ENCODE measurements at places on chromosomes 7 and 10.
A peak's percentile ranks its signal among the peaks of the same experiment; 100 is the strongest.

DNA sequence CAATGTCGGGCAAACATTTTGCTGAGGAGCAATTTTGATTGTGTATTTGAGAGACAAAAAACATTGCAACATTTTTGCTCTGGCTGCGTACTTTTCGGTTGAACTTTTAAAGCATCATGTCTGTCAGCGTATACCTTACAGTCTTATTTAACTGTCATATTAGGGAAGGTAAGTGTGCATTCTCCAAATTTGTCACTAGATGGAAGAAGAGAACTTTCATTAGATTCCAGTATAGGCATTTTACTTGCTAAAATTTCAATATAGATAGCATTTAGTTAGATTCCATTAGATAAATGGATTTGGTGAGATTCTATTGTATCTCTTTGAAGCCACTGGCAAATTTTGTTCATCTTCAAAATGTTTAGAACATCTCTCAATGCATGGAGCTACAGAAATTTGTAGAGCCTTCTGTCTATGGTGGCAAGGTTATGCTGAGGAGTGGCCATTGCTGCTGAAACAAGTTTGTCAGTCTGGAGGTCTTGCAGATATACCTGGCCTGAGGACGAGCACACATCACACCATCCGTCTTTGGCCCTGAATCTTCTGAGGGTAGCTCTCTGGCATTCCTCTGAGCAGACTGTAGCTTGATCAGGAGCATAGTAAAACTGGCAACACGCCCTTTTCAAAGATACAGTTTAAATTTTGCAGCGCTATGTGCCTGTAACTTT, 437.5 kb upstream of the MBL2 start:
- no peak for DNase-seq

DNA sequence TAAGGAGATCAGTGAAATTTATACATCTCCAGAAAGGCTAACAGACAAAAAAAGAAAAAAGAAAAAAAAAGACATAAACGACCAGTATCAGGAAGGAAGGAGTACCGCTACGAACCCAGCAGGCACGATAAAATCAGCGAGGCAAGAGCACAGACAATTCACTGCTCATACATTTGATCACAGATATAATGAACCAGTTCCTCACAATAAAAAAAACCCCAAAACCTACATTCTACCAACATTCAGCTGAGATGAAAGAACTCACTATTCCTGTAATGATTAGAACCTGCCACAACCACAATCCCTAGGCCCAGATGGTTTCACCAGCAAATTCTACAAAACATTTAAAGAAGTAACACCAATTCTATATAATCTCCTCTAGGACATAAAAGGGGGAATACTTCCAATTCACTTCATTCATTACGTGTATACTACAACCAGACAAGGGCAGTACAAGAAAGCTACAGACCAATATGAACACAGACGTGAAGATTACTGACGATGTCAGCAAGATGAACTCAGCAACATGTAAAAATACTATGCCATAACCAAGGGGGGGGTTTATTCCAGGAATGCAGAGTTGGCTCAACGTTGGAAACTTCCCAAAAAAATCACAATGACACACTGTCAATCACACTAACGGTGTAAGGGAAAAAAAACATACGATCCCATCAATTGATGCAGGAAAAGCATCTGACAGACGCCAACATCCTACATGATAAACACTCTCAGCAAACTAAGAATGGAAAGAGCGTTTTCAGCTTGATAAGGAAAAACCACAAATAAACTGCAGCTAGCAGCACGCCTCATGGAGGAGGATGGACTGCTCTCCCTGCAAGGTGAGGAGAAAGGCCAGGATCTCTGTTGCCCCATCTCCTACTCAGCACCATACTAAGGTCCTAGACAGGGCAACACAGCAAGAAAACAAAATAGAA, 256.2 kb downstream of the ELFN1 start:
- no peak for DNase-seq

- DNase-seq: no peak
Measured at GRCh38 chr10:130336617-130337304, 200.6 kb downstream of the GLRX3 start.

DNA sequence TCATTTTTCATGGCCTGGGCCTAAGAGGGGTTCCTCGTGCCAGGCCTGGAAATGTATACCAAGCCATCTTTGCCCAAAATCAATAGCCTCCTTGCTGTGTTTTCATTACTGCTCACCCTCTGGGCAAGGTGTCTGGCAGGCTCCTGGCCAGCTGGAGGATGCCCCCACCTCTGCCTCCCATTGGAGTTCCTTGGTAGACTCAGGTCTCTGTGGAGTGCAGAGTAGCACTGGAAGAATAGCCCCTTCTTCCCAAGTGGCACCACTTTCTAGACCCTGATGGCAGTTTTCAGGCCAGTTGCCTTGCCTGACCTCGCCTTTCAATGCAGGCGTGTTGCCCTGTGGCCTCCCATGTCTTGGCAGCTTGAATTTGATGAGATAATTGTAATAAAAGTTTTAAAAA, 55.7 kb upstream of the AQP1 start:
- no peak for DNase-seq

DNA sequence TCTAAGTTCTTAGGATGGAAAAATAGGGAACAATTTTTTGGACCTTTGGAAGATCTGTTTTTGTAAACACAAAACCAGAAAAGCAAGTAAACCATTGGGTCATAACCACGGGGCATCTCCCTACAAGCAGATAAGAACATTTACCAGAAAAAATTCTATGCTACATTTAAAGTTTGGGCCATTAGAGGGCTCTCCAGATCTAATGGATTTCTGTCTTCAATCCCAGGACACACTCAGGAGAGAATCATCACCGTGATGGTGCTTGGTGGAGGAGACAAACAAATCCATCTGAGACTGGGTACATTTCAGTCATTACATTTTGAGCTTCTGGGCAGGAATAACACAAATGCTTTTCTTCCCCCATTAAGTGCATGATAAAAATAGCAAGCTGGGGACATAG, 178.4 kb upstream of the TARP start:
- DNase-seq: peak; percentile 29

DNA sequence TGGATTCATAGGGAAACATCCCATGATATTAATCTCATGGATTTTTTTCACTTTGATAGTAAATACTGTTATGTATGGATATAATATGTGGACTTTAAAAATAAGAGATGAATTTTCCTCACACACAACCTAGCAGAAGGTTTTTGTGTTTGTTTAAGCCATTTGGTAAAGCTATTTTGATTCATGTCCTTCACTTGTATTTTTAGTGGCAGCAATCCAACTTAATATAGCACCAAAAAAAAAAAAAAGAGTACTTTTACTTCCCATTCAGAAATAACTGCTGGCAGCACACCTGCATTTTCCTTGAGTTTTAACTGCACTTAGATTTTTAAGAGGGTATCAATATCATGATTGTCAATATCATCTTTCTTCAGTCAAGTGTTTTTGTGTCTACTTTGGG, 60.0 kb downstream of the MCMBP start:
- no peak for DNase-seq

DNA sequence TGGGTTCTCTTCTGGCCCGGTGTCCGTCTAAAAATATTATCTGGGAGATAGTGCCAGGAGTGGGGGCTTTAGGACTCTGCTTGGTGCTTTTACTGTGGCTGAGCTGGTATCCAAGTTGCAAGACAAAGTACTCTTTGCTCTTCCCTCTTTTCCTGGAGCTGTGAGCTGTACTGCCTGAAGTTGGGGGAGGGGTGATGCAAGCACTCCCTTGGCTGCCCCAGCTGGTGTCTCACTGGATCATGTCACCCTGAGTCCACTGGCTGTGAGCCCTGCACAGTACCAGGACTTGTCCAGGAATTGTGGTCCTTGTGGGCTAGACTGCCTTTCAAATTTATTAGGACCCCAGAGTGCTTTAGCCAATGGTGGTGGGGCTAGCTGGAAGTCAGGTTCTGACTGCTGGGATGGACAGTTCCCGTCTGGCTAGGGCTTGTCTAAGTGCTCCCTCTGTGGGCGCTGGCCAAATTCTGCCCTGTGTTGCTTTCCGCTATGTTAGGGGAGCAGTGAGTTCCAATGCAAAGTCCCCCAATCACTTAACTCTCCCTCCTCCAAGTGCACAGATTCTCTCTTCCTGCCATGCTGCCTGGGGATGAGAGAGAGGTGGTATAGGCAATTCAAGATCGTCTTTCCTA, 13.1 kb downstream of the CC2D2B start:
- no peak for DNase-seq

- DNase-seq: peak; percentile 31
Measured at GRCh38 chr10:123582084-123582989, 83.8 kb upstream of the GPR26 start.

GRCh38 chr10:133564816-133565215, 567 bp downstream of the SYCE1 start:
- DNase-seq: no peak

DNA sequence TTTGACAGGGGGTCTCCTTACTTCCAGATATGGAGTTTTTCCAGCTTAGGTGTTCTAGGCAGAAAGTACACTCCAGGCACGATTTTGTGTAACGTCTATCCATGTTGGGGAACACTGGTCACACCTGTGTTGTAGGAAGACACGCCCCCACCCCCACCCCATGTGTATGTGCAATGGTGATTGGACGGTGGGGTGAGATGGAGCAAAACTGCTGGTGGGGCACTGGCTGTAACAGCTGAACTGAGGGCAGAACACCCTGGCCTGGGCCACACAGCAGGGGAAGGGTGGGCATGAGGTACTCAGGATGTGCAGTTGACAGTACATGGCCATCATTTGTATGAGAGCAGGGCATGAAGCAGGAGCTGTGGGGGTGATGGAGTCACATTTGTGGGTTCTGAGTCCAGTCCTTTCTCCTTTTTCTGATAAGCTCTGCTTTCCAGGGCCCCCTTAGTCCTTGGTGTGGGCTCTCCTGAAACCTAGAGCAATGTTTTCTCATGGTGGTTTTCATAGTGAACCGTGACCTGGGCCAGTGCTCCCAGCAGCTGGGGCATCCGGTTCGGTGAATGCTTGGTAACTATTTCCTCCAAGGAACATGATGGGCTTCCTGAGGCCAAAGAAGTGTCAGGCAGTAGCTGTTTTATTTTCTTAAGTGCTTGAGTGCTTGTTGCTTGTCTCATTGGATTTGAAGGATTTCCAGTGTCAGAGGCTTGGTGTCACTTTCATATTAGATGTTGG, 63.4 kb upstream of the AQP1 start:
- DNase-seq: no peak

DNA sequence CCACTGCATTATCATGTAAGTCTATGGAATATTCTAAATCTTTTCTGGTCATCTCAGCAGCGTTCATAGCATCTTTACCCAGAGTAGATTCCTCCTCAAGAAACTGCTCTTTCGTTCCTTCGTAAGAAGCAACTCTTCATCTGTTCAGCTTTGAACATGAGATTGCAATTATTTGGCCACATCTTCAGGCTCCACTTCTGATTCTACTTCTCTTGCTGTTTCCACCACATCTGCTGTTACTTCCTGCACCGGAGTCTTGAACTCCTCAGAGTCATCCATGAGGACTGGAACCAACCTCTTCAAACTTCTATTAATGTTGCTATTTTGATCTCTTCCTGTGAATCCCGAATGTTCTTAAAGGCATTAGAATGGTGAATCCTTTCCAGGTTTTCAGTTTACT, 12.7 kb downstream of the CHST12 start:
- no peak for DNase-seq

DNA sequence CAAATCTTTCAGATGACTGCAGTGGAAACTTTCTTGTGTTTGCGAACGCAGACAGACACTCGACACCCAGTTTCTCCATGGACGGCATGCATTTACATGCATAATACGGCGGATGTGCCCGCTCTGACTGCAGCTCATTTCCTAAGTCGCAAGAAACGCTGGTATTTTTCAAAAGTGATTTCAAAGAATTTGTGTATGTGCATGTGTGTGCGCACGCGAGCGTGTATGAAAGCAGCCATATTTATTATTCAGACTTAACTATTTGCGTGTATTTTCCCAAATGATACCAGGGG, 436.5 kb upstream of the MGMT start:
- no peak for DNase-seq

GRCh38 chr10:78384049-78384431, 350.4 kb downstream of the RPS24 start:
- no peak for DNase-seq
